NCI-H1436 treated with DMSO at 0.1 percent for 48 hours (cell line): ENCODE measurements at places on chromosomes 5 and 9.

GRCh38 chr5:74319076-74319475 is 321.5 kb downstream of the ENC1 start:
- DNase-seq: no peak

- no peak for DNase-seq
These were observed 29.0 kb downstream of the THBS4 start for GRCh38 chr5:80064124-80064523.

- DNase-seq: no peak
These were observed 31.2 kb upstream of the CXCL14 start for GRCh38 chr5:135609981-135610380.

- peak; percentile 6 for DNase-seq
These were observed 966.3 kb upstream of the C9orf72 start for GRCh38 chr9:28539434-28540070.
